ENCODE measurements at places on chromosomes 5 and 9.

- peak; percentile 52 for DNase-seq
These were observed 69.4 kb downstream of the MSX2 start for GRCh38 chr5:174793684-174794328.

- no peak for DNase-seq
These were observed 58.4 kb downstream of the WHRN start for GRCh38 chr9:114446672-114447450.

DNA sequence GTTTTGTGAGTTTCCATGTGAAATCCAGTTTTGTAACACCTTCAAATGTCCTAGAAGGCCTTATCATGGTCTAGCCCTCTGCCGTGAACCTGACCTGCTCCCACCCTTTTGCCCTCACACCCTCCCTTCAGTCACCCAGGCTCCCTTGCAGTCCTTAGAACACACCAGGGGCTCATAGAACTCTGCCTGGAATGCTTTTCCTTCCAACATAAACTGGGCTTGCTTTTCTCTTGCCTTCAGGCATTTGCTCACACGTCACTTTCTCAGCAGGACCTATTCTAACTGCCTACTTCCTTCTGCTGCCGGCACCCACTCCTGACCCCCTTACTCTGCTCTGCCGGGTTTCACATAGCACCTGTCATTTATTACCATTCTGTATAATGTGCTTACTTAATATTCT is 111.9 kb downstream of the PDE8B start:
- DNase-seq, result no peak

- peak; percentile 11 for DNase-seq
These were observed 544 bp downstream of the ADAMTS6 start for GRCh38 chr5:65481171-65481581.

- DNase-seq, result peak; percentile 64
These were observed 74.4 kb downstream of the SLC28A3 start for GRCh38 chr9:84266087-84266561.
